ENCODE measurements at places on chromosomes 11 and 22. TPM values are rescaled to one million over a fixed set of nuclear protein-coding genes. Genes with fewer than 3 reads are reported as not detected.

- DNase-seq: no peak
- H3K4me1 ChIP-seq: no peaks in the 10 kb centered on the region
- no peak overlapping the region for H3K4me3 ChIP-seq
- no peaks in the 10 kb centered on the region for H3K27me3 ChIP-seq
Measured at GRCh38 chr11:29251738-29252137, 765.1 kb downstream of the KCNA4 start.

The TBX1 gene
- total RNA-seq: not detected

The ACRV1 gene
- not detected for total RNA-seq

- no peak overlapping the region for H3K4me3 ChIP-seq
- peaks cover 18% of the 10 kb centered on the region for H3K4me1 ChIP-seq
- no peak overlapping the region for H3K27ac ChIP-seq
- H3K27me3 ChIP-seq: peaks cover 19% of the 10 kb centered on the region
Measured at GRCh38 chr11:45097721-45098493, 48.5 kb upstream of the PRDM11 start.

GRCh38 chr11:3104051-3104714 lies 47.0 kb upstream of the CARS1 start:
- no peak overlapping the region for H3K27ac ChIP-seq
- no peaks in the 10 kb centered on the region for H3K27me3 ChIP-seq

DNA sequence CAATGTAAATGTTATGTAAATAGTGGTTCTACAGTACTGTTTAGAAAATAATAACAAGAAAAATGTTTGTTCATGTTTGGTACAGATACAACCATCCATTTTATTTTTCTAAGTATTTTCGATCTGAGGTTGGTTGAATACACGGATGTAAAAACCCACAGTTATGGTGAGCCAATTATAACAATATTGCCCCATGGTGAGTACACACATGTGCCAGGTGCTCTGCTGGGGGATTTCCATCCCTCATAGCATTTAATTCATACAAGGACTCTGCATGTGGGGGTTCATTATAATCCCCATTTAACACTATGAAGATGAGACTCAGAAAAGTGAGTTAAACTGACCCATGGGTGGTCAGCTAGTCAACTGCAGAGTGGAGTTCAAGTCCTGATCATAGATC lies 23.3 kb upstream of the TTC28 start:
- H3K36me3 ChIP-seq: peaks cover 13% of the 10 kb centered on the region
- H3K27ac ChIP-seq: no peak overlapping the region
- DNase-seq: no peak
- H3K27me3 ChIP-seq: no peaks in the 10 kb centered on the region
- H3K4me3 ChIP-seq: no peak overlapping the region

The VPS37C gene
- 9.0 TPM for total RNA-seq

DNA sequence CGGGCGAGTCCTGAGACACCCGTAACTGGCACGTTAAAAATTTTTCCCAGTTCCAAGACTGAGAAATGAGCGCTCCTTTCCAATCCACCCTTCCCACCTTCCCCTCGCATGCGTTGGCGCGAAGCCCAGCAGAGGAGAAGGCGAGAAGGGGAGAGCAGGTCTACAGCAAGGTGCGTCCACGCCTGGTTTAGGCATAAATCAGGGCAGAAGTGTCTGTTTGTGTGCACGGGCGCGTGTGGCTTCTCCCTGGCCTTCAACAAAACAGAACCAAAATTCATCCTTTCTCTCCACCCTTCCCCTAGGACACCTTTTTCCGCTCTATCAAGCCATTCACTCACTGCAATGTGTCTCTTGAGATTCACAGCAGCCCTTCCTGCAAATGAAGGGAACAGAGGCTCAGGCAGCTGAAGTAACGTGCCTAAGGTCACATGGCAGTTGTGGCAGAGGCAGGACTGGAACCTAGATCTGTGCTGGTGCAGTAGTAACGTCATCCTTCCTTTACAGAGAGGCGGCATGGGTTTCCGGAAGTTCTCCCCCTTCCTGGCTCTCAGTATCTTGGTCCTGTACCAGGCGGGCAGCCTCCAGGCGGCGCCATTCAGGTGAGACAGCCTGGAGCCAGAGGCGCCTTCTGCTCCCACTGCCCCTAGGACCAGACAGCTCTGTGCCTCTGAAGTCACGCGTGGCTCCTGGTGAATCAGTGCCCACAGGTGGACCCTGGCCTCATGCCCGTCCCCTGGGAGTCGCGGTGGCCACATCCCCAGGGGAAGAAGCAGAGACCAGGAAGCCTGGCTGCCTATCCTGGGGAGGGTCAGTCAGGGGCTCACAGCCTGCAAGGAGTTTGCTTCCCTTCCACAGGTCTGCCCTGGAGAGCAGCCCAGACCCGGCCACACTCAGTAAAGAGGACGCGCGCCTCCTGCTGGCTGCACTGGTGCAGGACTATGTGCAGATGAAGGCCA lies 1.1 kb downstream of the CALCB start:
- peak overlapping the region; percentile 26 for H3K27ac ChIP-seq
- H3K4me1 ChIP-seq: peaks cover 17% of the 10 kb centered on the region
- peak overlapping the region; percentile 78 for H3K4me3 ChIP-seq

The CYP2D6 gene
- 1.5 TPM for total RNA-seq

The SCGB2A2 gene
- not detected for total RNA-seq

DNA sequence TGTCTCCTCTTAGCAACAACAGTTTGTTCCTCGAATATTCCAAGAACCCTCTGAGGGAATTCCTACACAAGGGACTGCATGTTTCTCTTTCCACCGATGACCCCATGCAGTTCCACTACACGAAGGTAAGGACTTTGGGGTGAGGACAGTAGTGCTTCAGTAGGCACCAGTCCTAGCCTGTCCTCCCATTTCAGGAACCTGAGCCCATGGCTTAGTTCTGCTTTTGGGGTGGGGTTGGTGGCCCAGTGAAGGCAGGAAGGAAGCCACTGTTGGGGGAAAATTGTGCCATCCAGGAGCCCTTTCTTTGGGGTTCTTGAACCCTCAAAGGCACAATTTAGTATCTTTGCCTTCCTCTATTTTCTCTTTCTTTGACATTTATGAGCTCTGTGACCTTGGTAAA lies 38.2 kb downstream of the RNF141 start:
- H3K36me3 ChIP-seq: peaks cover 24% of the 10 kb centered on the region
- no peak for DNase-seq
- H3K4me1 ChIP-seq: no peaks in the 10 kb centered on the region
- no peak overlapping the region for H3K4me3 ChIP-seq
- no peak overlapping the region for H3K27ac ChIP-seq

The TEAD1 gene
- total RNA-seq: 1.5 TPM

GRCh38 chr11:14411818-14412217 lies 52.8 kb upstream of the RRAS2 start:
- no peak overlapping the region for H3K27ac ChIP-seq
- H3K36me3 ChIP-seq: no peaks in the 10 kb centered on the region
- no peak overlapping the region for H3K4me3 ChIP-seq
- H3K27me3 ChIP-seq: no peaks in the 10 kb centered on the region
- H3K4me1 ChIP-seq: peaks cover 33% of the 10 kb centered on the region

DNA sequence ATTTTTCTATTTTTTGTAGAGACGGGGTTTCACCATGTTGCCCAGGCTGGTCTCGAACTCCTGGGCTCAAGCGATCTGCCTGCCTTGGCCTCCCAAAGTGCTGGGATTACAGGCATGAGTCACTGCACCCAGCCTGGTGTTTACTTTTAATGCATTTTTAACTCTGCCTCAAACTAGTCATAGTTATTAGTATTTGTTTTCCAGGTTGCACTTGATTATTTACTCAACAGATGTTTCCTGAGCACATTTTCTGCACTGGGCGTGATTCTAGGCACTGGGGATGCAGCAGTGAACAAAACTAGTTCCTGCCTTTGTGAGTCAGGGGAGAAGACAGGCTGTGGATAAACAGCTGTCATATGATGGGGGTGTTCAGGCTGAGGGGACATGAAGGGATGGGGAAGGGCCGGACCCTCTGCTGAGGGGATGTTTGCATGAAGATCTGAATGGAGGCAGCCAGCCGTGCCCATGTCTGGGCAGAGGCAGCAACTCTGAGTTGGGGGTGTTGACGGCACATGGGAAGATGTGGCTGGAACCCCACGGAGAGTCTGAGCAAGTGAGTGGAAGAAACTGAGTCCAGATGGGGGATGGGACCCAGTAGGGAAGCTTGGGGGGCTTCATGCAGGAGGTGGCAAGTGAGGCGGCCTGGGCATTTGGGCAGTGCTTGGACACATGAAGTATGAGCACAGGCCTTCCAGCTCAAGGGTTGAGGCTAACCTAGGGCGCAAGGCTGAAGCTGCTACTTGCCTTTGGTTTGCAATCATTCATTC lies 34.4 kb downstream of the MPPED1 start:
- no peaks in the 10 kb centered on the region for H3K27me3 ChIP-seq
- no peaks in the 10 kb centered on the region for H3K36me3 ChIP-seq
- H3K27ac ChIP-seq: no peak overlapping the region
- H3K4me1 ChIP-seq: no peaks in the 10 kb centered on the region

The RASSF10 gene
- total RNA-seq: not detected

DNA sequence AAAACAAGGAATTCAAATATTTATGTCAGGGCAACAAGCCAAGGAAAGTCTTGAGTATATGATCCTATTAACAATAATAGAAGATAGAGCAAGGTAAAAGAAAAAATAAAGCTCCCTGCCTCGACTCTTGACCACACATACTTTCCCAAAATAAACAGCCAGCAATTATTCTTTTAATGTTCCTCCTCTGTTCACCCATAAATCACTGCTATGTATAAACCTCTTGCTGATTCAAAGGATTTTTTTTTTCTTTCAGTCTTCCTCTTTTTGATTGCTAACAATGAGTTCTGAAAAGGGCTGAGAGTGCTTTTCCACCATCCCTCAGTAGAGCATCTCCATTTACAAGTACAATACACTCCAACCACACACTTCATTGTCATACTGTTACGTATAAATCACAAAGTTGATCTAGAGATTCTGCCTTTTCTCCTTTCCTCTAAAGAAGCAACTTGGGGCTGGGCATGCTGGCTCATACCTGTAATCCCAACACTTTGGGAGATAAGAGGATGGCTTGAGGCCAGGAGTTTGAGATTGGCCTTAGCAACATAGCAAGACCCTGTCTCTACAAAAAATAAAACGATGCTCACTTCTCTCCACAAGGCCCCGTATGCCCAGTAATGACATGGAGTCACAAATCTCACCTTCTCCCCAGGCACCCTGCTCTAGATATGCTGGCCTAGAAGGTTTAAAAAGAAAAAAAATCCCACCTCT lies 24.0 kb downstream of the RAB30 start:
- H3K27me3 ChIP-seq: no peaks in the 10 kb centered on the region
- DNase-seq: no peak
- H3K27ac ChIP-seq: no peak overlapping the region
- peaks cover 14% of the 10 kb centered on the region for H3K36me3 ChIP-seq

GRCh38 chr22:39664485-39665200 lies 94.1 kb downstream of the CACNA1I start:
- no peak overlapping the region for H3K27ac ChIP-seq
- peak; percentile 45 for DNase-seq
- no peak overlapping the region for H3K4me3 ChIP-seq
- H3K4me1 ChIP-seq: peaks cover 20% of the 10 kb centered on the region

The CADM1 gene
- total RNA-seq: 0.95 TPM

GRCh38 chr22:24473284-24473683 lies 21.8 kb upstream of the UPB1 start:
- no peaks in the 10 kb centered on the region for H3K4me1 ChIP-seq
- DNase-seq: no peak
- no peaks in the 10 kb centered on the region for H3K36me3 ChIP-seq
- H3K27ac ChIP-seq: no peak overlapping the region
- no peak overlapping the region for H3K4me3 ChIP-seq

DNA sequence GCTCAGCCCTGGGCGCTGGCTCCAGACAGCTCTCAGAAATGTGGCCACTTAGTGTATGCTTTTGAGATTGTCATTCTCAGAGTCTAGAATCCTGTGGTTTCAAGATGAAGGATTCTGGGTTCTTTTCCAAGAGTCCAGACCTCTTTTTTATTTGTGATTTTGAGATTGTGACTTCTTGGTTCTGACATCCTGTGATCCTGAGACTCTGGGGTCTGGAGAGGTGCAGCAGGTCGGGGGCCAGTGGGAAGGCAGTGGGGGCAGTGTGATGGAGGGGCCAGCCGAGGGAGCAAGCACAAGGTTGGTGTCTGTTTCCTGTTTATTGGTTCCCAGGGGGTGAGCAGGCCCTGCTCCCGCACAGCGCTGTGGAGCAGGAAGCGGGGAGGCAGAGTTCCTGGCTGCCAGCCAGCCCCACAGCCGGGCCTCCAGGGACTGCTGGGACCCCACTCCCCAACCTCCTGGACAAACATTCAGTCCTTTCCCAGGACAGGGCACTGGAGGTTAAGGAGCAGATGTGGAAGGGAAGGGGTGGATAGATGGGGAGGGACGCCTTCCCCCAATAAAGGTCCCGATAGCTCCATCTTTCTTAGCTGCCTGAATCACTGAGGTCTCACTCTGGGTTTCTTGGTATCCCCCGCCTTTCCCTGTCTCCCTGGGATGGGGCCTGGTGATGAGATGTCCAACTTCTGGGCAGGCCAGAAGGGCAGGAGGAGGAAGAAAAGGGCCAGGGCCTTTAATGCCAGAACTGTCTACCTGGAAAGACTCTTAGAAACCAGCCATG lies 13.7 kb downstream of the ARHGEF17 start:
- H3K27ac ChIP-seq: no peak overlapping the region
- no peak for DNase-seq
- peaks cover 6% of the 10 kb centered on the region for H3K4me1 ChIP-seq
- no peaks in the 10 kb centered on the region for H3K36me3 ChIP-seq
- H3K27me3 ChIP-seq: no peaks in the 10 kb centered on the region
- H3K4me3 ChIP-seq: no peak overlapping the region

DNA sequence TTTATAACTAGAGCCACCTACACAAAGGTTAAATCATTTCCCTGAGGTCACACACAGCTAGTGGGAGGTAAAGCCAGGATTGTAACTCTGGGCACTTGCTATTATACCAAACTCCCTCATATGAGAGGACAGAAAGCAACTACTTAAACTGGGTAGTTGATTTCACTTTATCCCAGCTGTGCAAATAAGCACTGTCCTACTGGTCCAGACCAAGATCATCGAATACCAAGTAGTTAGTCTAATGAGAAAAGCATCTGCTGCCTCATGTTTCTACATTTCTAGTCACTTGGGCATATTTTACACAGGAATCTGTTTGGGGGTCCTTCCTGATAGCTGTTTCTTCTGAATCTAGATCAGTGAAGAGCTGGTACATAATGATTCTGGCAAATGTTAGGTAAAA lies 178.6 kb upstream of the NARS2 start:
- no peaks in the 10 kb centered on the region for H3K36me3 ChIP-seq
- no peak overlapping the region for H3K4me3 ChIP-seq
- no peaks in the 10 kb centered on the region for H3K4me1 ChIP-seq
- peaks cover 10% of the 10 kb centered on the region for H3K27me3 ChIP-seq

- H3K4me3 ChIP-seq: no peak overlapping the region
- H3K27me3 ChIP-seq: peaks cover 36% of the 10 kb centered on the region
- peaks cover 20% of the 10 kb centered on the region for H3K4me1 ChIP-seq
Measured at GRCh38 chr11:68687311-68687710, 3.0 kb downstream of the GAL start.

The SCARF2 gene
- total RNA-seq: 0.43 TPM

The NLRP6 gene
- total RNA-seq: 0.99 TPM

All from activated CD4-positive, alpha-beta memory T cell treated with anti-CD3 and anti-CD28 coated beads for 36 hours (primary cell).